ENCODE measurements at places on chromosomes 7 and 10. TPM values are rescaled to one million over a fixed set of nuclear protein-coding genes. Genes with fewer than 3 reads are reported as not detected.

The ETV1 gene
- 0.18 TPM for total RNA-seq

The HNRNPA2B1 gene
- 893 TPM for total RNA-seq

The RASA4B gene
- total RNA-seq: 31.3 TPM

The TUBAL3 gene
- not detected for total RNA-seq
